ENCODE measurements at places on chromosomes 6 and 20.

DNA sequence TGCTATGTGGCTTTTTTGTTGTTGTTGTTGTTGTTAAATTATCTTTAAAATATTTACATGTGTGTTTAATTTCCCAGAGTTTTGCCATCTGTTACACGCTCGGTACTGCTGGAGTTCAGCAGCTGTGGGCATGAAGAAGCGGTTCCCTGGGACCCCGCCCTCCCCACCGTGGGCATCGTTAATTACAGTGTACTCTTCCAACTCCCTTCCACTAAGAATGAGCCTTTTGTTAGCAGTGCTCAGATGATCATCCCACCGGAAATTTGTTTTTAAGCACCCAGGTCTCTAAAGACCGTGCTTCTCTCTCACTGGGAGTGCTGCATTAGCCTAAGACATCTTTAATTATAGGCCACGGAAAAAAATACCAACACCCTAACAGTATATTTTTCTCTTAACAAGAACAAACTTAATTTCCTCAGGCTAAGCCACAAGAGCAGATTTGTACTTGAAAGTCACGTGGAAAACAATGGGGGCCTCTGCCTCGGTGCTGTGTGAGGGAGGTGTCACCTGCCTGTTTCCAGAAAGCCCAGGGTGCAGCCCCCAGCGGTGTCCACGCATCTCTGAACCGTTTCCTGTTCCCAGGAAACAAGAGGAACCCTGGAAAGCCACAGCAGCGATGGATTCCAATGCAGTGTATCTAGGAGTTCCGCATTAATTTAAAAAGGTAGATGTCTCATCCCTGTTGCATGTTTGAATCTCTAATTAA, 113.3 kb upstream of the FRMD1 start:
- DNase-seq, result no peak

DNA sequence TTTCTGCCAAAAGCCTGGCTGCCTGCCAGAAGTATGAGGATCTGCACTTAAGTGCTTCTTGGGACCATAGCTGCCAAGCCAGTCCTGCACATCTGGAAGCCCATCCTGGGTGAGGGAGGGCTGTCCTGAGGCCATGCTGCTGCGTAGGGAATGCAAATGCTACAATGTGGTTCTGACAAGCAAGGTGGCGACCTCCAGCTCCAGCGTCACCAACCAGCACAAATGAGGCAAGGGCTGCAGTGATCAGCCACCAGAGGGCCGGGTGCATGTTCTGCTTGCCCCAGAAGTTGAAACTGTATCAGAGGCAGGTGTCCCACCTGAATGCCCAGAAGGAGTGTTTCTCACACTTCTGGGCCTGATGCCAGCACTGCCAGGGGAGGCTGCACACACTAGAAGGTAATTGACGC, 99.1 kb upstream of the KCNQ5 start:
- DNase-seq, result no peak

DNA sequence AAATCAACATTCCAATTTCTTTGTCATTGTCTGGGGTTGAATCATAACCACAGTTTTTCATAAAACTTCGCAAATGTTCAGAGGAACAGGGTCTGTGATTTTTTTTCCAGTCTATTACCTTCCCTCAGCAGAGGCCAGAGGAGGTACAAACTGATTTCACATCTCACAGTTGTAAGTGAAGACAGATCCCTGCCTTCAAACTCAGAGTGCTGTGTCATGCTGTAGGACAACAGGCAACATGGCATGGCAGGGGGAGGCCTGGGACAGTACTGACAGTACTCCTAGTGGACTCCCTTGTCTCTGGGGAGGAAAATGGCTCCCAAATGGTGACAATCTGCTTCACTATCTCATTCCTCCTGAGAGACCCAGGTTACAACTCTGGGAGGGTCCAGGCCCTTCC, 308.6 kb downstream of the CDC5L start:
- no peak for DNase-seq

DNA sequence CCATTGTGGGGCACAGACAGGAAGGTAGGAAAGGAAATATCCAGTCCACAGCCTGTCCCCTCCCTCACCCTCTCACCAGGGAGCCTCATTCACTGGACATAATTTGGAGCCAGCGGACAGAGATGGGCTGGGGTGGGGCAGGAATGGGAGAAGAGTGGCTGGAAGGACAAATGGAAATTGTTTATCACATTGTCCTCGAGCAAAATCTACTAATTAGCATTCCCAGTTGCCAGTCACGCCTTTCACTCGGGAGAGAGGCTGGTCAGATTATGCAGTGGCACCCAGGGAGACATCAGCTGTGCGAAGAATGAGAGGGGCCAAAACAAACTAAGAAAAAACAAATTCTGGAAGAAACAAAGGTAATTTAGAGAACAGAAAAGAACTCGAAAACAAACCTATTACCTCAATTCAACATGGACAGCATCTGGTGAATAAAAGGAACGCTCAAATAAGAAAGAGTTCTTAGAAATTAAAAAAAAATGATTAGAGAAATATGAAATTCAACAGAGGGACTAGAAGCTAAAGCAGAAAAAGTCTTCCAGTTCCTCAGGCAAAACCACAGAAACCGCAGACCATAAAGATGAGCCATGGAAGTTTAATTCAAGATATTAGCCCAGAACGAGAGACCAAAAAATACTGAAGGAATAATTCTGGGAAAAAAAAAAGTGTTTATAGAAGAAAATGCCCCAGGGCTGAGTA, 108.5 kb upstream of the RALGAPA2 start:
- DNase-seq, result no peak

- DNase-seq, result no peak
Observed at GRCh38 chr6:33053230-33053629, 20.2 kb downstream of the HLA-DPA1 start.

DNA sequence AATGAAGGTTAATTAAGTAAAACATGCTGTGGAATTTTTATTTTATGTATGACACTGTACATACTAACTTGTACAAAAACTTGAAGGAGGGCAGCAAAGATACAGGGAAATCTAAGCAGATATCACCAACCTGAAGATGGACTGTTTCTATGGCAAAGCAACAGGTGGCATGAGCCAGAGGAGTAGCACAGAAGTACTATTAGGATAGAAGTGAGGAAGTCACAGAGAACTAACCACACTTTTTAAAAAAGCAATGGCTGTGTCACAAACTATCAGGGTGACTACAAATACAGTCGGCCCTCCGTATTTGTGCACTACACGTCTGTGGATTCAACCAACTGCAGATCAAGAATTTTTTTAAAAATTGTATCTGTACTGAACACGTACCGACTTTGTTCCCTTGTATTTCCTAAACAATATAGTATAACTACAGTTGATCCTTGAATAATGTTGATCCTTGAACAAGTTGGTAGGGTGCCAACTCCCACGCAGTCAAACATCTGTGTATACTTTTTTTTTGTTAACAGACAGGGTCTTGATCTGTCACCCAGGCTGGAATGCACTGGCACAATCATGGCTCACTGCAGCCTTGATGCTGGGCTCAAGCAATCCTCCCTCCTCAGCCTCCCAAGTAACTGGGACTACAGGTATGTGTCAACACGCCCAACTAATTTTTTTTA, 61.0 kb downstream of the NUDT3 start:
- DNase-seq, result no peak

DNA sequence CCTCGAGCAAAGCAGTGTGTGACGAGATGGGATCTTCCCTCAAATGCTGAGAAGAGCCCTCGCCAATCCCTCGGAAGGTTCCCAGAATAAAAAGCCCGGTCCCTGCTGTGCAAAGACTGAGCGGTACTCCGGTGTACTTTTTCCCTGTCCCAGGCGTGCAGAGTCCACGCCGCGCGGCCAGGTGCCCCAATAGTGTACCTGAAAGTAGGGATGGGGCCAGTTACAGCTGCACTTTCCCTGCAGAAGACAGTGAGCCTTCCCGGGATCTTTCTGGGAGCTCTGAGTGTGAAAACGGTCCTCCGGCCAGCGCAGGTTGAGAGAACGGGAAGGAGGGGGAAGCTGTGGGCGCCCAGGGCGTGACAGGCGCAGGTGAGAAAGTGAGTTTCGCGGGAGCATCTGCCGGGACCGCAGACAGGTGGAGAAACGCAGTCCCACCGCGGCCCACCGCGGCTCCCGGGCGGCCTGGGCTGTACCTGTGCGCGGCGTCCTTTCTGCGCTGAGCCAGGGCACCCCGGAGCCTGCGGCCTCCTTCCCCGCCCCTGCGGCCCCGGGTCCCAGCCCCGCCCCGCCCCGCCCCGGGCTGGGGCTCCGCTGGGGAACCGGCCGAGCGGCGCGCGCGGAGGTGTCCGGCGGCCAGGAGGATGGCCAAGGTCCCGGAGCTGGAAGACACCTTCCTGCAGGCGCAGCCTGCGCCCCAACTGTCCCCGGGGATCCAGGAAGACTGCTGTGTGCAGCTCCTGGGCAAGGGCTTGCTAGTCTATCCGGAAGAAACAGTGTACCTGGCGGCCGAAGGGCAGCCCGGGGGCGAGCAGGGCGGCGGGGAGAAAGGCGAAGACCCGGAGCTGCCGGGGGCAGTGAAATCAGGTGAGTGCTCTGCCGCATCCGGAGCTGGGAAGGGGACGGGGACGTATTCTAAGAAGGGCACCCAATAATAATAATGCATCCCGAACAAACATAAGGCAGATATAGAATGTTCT, at the start of gene RFX6:
Gene RFX6, plus strand, starts transcription at position 608 of the 977 bp plus-strand sequence. Its CDS starts 34 bp downstream, at position 642.
- DNase-seq, result no peak

- no peak for DNase-seq
Observed at GRCh38 chr6:34508425-34508824, 42.5 kb downstream of the PACSIN1 start.

GRCh38 chr6:38176797-38177751, 357.5 kb downstream of the ZFAND3 start:
- no peak for DNase-seq

- DNase-seq, result no peak
Observed at GRCh38 chr20:16353417-16353781, 219.8 kb downstream of the KIF16B start.

GRCh38 chr6:147142684-147143245, 61.5 kb upstream of the STXBP5 start:
- DNase-seq, result no peak

- no peak for DNase-seq
Observed at GRCh38 chr6:86728976-86729375, 208.4 kb upstream of the HTR1E start.

DNA sequence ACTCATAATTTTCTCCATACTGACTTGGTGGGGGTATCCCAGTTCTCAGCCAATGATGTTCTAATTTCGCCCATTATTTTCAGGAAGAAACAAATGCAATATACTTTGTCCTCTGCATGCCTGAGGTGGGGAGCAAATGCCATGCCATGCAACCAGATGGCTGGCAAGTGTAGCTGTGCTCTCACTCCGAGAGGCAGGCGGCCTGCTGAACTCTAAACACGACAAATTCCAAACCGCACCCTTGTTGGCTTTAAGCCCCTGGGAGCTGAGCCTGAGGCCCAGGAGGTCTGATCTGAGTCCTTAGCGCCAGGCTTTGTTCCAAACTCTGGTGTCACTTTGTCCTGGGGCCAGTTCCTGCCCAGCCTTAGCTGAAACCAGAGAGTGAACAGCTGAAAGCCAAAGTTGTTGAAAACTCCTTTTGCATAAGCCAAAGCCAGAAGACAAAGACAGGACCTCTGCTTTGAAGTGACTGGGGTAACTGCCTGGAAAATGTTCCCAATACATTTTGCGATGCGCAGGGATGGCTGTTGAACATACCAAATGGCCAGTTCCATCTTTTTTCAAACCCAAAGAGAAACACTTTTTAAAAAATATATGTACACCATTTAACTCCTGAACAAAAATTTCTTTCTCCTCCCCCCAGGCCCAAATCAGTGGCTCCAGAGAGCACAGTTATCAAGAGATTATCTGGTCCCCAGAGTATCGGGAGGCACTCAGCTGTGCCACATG, 46.2 kb downstream of the TTI1 start:
- no peak for DNase-seq

DNA sequence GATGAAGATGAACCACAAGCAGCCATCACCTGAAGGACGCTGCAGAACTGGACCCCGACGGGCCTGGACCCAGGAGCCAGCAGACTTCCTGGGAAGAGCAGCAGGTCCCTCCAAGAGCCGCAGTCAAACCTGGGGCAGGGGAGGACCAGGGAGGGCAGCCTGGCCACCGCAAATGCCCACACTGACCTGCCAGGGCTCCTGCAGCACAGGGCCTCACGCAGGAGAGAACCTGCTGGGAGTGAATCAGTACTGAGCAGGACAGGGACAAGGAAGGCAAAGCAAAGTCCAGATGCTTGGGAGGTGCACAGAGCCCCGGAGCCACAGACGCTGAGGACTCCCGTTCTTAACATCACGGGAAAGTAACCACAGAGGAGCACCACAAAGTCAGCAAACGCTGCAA, 75.2 kb downstream of the TAF4 start:
- DNase-seq, result no peak

DNA sequence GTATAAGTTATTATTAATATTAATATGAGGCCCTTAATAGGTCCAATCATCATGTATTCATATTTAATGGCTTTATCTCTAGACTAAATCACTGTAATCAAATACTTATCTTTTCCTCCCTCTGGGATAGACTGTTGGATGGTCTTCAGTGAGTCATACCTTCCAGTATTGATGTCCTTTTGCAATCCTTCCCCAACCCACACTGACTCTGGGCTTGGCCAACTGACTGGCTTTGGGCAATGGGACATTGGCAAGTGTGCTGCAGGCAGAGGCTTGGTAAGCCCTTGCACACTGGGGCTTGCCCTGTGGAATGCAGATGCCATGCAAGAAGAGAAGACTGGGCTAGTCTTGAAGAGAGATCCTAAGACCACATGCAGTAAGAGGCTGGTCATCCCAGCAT, 136.6 kb downstream of the CCDC170 start:
- no peak for DNase-seq

- DNase-seq, result no peak
Observed at GRCh38 chr20:33162753-33163152, 5.2 kb upstream of the BPIFA2 start.

GRCh38 chr20:2750491-2751251, 49.8 kb downstream of the CPXM1 start:
- no peak for DNase-seq

DNA sequence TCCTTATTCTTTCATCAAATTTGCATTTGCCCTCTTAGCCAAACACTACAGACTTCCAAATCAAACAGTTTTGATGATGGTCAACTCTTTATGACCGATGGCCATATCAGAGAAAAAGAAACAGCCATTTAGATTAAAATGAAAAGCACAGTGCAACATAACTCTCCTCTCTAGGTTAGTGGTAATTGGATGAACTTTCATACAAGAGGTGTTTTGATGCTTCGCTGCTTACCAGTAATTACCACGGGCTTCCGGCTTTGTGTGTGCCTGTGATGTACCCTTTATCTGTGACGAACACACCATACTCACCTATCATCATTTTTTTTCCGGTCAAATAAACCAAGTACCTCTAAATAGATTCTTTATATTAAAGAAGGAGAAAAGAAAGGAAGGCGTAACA, 181.8 kb downstream of the FOXA2 start:
- DNase-seq, result no peak

All from stimulated activated CD8-positive, alpha-beta memory T cell treated with anti-CD3 and anti-CD28 coated beads, Interleukin-4, amount 100 ng/mL, for 4 hours (primary cell).